ENCODE measurements at places on chromosomes 12 and 14. TPM values are rescaled to one million over a fixed set of nuclear protein-coding genes. Genes with fewer than 3 reads are reported as not detected.

Gene MDGA2
- total RNA-seq, result 0.24 TPM

Gene C1R
- 373 TPM for total RNA-seq

Gene RNF10
- 175 TPM for total RNA-seq

Gene SYCP3
- total RNA-seq, result 0.71 TPM

Gene WASHC3
- 38.2 TPM for total RNA-seq

Gene TAS2R13
- 0.92 TPM for total RNA-seq

Gene PRH2
- total RNA-seq, result not detected

Gene INHBC
- total RNA-seq, result not detected

Gene MEG3
- 16.6 TPM for total RNA-seq

Gene TXNDC16
- total RNA-seq, result 8.2 TPM

- H3K36me3 ChIP-seq, result no peaks in the 10 kb centered on the region
- no peak overlapping the region for H3K4me3 ChIP-seq
- H3K27ac ChIP-seq, result no peak overlapping the region
These were observed 37.0 kb upstream of the MEG3 start for GRCh38 chr14:100788942-100789341.

DNA sequence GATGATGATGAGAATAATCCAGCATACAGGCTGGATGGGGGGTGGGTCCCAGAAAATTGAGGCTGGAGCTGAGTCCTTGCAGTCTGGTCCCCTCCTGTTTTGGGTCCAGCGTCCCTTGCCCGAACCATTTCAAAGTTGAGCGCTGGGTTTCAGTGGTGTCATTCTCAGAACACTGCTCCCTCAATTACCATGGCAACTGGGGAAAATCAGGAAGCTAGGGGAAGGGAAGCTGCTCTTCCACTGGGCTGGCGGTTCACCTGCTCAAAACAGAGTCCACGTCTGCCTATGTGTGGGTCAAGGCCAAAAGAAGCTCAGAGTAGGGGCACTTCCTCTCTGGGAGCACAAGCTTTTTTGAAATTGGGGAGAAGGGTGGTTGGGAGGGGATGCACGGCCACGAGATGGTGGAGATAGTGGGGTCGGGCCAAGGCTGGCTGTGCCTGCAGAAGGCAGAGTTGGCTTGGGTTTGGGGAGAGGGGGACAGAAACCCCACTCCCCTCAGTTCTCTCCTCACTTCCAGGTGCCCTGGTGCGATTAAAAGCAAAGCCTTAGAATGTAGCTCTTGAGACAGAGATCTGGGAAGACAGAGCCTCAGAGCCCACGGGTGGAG lies 1.7 kb upstream of the NOS1 start:
- DNase-seq, result no peak
- peaks cover 63% of the 10 kb centered on the region for H3K27me3 ChIP-seq
- no peak overlapping the region for H3K4me3 ChIP-seq
- no peaks in the 10 kb centered on the region for H3K4me1 ChIP-seq
- no peak overlapping the region for H3K27ac ChIP-seq

- peaks cover 84% of the 10 kb centered on the region for H3K36me3 ChIP-seq
- H3K4me3 ChIP-seq, result no peak overlapping the region
- H3K4me1 ChIP-seq, result no peaks in the 10 kb centered on the region
- no peak overlapping the region for H3K27ac ChIP-seq
- H3K27me3 ChIP-seq, result no peaks in the 10 kb centered on the region
- DNase-seq, result no peak
These were observed 36.6 kb downstream of the EID3 start for GRCh38 chr12:104340177-104340576.

GRCh38 chr12:69534389-69534822 lies 50.9 kb upstream of the CCT2 start:
- no peaks in the 10 kb centered on the region for H3K27me3 ChIP-seq
- H3K4me1 ChIP-seq, result peaks cover 18% of the 10 kb centered on the region
- H3K36me3 ChIP-seq, result peaks cover 15% of the 10 kb centered on the region
- DNase-seq, result peak; percentile 39
- no peak overlapping the region for H3K4me3 ChIP-seq

GRCh38 chr14:39868251-39868650 lies 436.0 kb upstream of the FBXO33 start:
- no peak overlapping the region for H3K4me3 ChIP-seq
- no peak for DNase-seq
- no peaks in the 10 kb centered on the region for H3K36me3 ChIP-seq
- H3K4me1 ChIP-seq, result no peaks in the 10 kb centered on the region
- no peak overlapping the region for H3K27ac ChIP-seq

DNA sequence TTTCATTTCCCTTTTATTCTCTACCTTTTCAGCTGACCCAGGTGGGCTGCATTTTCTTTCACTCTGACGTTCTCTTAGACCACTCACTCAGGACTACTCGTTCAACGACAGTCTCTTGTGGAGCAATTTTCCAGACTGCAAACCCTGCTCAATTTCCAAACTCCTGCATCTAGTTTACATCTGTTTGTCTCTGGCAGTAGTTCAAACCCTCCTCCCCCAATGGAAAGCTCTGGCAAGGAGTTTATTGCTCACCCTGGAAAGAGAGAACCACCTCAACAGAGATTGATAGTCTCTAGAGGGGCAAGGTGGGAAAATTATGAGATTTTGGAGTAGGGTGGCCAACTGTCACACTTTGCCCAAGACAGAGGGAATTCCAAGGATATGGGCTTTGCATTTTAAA lies 130.2 kb downstream of the TSHR start:
- no peaks in the 10 kb centered on the region for H3K4me1 ChIP-seq
- no peaks in the 10 kb centered on the region for H3K27me3 ChIP-seq
- no peak overlapping the region for H3K27ac ChIP-seq
- H3K4me3 ChIP-seq, result no peak overlapping the region
- no peak for DNase-seq

- no peaks in the 10 kb centered on the region for H3K27me3 ChIP-seq
- no peak overlapping the region for H3K27ac ChIP-seq
- no peak for DNase-seq
- H3K4me3 ChIP-seq, result no peak overlapping the region
These were observed 35.0 kb downstream of the FLRT2 start for GRCh38 chr14:85564841-85565527.

- H3K36me3 ChIP-seq, result no peaks in the 10 kb centered on the region
- no peak for DNase-seq
- H3K27ac ChIP-seq, result peak overlapping the region; percentile 31
- peaks cover 22% of the 10 kb centered on the region for H3K4me1 ChIP-seq
These were observed 107.3 kb downstream of the FOXN3 start for GRCh38 chr14:89309670-89310177.

DNA sequence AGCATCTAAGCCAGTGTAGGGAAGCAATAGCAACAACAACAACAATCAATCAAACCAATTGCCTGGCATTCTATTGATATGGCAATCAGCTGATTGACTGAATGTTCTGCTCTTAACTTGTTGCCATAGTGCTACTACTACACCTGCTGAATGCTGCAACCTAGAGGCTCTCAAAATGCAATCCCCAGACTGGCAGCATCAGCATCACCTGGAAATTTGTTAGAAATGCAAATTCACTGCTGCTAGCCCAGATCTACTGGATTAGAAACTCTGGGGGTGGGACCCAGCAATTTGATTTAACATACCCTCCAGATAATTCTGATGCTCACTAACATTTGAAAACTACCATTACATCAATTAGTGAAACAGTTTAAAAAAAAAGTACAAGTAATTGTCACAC lies 363.6 kb downstream of the SNAPC1 start:
- H3K27me3 ChIP-seq, result peaks cover 14% of the 10 kb centered on the region
- no peak overlapping the region for H3K27ac ChIP-seq
- DNase-seq, result no peak
- H3K4me1 ChIP-seq, result no peaks in the 10 kb centered on the region

GRCh38 chr14:104856869-104857860 lies 7.9 kb upstream of the CEP170B start:
- H3K4me1 ChIP-seq, result no peaks in the 10 kb centered on the region
- DNase-seq, result no peak
- H3K27me3 ChIP-seq, result peaks cover 6% of the 10 kb centered on the region
- no peak overlapping the region for H3K27ac ChIP-seq
- no peak overlapping the region for H3K4me3 ChIP-seq
- no peaks in the 10 kb centered on the region for H3K36me3 ChIP-seq

DNA sequence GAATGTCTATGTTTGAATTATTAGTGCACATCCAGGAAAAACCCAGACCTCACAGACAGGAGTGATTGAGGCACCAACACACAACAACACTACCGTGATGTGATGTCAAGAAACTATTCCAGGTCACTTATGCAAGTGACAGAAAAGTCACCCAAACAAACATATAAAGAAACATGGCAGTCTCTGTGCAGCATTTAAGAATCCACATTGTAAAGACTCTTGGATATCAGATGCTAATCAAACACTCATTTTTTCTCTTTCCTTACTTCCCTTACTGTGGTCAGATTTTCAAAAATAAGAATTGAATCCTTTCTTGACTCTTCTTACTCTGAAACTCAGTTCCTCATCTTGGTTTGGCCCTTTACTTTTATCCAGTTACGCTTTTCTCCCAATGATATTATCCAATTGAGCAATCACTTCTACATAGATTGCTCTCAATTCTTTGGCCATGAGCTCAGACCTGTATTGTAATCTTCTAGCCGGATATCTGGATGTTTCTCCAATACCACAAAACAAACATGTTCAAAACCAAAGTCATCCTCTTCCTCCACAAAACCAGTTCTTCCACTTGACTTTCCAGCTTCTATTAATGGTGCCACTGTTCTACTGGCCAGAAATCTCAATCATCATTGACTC lies 115.4 kb downstream of the DUSP6 start:
- no peak for DNase-seq
- no peaks in the 10 kb centered on the region for H3K27me3 ChIP-seq
- H3K4me3 ChIP-seq, result no peak overlapping the region
- no peaks in the 10 kb centered on the region for H3K36me3 ChIP-seq
- H3K4me1 ChIP-seq, result peaks cover 31% of the 10 kb centered on the region
- H3K27ac ChIP-seq, result no peak overlapping the region

DNA sequence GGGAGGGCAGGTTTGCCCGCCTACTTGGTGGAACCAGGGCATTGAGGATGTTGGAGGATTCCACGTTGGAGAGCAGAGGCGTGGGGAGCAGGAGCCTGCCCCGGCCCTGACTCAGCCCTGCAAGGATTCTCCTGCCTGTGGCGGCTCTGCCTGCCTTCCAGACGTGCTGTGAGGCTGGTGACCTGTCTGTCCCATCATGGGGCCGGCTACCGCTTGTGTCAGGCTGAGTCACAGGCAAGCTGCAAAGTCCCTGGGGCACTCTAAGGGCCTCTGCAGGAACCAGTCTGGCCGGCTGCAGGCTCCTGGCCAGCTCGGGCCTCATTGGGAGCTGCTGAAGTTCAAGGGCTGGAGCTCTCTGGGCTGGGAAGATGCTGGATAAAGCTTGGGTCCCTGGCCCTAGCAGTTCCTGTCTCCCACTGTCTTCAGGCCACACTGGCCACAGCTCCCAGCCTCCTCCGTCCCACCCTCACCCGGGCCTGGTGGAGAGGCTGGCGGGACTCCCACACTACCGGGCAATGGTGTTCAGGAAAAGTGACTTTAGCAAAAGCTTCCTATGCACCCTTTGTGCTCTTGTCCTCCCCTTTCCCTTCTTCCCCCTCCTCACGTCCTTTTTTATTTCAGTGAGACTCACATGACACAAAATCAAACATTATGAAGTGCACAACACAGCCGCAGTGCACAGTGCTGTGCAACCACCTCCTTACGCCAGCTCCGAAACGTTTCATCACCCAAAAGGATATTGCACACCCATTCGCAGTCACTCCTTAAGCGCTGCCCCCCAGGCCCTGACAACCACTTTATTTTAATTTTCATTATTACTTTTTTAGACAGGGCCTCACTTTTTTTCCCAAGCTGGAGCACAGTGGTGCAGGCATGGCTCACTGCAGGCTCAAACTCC lies 22.0 kb upstream of the ULK1 start:
- H3K4me1 ChIP-seq, result no peaks in the 10 kb centered on the region
- H3K27ac ChIP-seq, result no peak overlapping the region
- no peaks in the 10 kb centered on the region for H3K27me3 ChIP-seq
- H3K36me3 ChIP-seq, result no peaks in the 10 kb centered on the region
- no peak for DNase-seq

DNA sequence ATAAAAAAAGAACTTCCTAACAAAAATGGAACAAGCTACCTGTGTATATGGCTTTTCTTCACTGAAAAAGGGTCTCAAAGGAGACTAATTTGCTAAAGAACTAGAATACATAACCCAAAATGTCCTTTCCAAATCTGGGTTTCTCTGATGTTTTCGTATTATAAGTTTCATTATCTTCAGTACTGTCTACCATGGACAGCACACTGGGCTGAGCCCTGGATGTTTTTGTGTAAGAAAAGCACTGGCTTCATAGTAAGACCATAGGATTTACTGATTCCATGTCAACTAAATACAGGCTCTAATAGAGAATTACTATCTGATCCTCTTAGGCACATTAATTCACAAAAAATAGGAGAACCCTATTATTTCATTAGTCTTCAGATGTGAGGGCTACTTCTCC lies 94.3 kb upstream of the GPHB5 start:
- H3K27me3 ChIP-seq, result no peaks in the 10 kb centered on the region
- H3K36me3 ChIP-seq, result peaks cover 27% of the 10 kb centered on the region
- DNase-seq, result no peak
- no peak overlapping the region for H3K27ac ChIP-seq

- no peak for DNase-seq
- no peak overlapping the region for H3K4me3 ChIP-seq
- no peaks in the 10 kb centered on the region for H3K27me3 ChIP-seq
These were observed 153.7 kb upstream of the SLC38A2 start for GRCh38 chr12:46526233-46526632.

DNA sequence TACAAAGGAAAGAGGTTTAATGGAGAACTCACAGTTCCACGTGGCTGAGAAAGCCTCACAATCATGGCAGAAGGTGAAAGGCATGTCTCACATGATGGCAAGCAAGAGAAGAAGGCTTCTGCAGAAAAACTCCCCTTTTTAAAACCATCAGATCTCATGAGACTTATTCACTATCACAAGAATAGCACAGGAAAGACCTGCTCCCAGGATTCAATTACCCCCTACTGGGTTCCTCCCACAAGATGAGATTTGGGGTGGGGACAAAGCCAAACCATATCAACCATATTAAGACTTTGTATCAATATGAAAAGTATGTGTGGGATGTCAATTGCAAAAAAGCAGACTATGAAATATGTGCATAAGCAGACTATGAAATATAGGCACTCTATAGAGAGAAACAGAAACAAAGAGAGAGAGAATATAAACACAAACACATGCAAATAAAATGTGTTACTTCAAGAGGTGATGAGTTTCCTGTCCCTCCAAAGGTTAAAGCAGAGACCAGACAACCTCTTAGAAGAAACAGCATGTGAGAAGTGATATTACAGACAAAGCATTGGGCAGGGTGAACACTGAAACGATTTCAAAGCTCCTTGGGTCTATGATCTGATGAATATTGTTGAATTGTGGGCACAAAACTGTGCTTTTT lies 151.2 kb upstream of the KRR1 start:
- H3K27me3 ChIP-seq, result no peaks in the 10 kb centered on the region
- H3K4me1 ChIP-seq, result no peaks in the 10 kb centered on the region
- no peaks in the 10 kb centered on the region for H3K36me3 ChIP-seq
- no peak overlapping the region for H3K27ac ChIP-seq
- DNase-seq, result no peak

GRCh38 chr14:105398726-105399465 lies 558 bp downstream of the TEX22 start:
- H3K4me3 ChIP-seq, result peak overlapping the region; percentile 90
- no peaks in the 10 kb centered on the region for H3K27me3 ChIP-seq
- peaks cover 9% of the 10 kb centered on the region for H3K36me3 ChIP-seq
- peaks cover 22% of the 10 kb centered on the region for H3K4me1 ChIP-seq
- peak overlapping the region; percentile 97 for H3K27ac ChIP-seq

GRCh38 chr12:91889059-91889458 lies 256.6 kb downstream of the BTG1 start:
- H3K36me3 ChIP-seq, result no peaks in the 10 kb centered on the region
- H3K4me1 ChIP-seq, result no peaks in the 10 kb centered on the region
- no peaks in the 10 kb centered on the region for H3K27me3 ChIP-seq
- no peak overlapping the region for H3K27ac ChIP-seq

- no peak for DNase-seq
- H3K4me1 ChIP-seq, result no peaks in the 10 kb centered on the region
- no peak overlapping the region for H3K4me3 ChIP-seq
- H3K27ac ChIP-seq, result no peak overlapping the region
These were observed 20.6 kb upstream of the YARS2 start for GRCh38 chr12:32776258-32776657.
